Activated CD8-positive, alpha-beta memory T cell treated with anti-CD3 and anti-CD28 coated beads for 4 hours (primary cell): ENCODE measurements at places on chromosomes 4 and X.

DNA sequence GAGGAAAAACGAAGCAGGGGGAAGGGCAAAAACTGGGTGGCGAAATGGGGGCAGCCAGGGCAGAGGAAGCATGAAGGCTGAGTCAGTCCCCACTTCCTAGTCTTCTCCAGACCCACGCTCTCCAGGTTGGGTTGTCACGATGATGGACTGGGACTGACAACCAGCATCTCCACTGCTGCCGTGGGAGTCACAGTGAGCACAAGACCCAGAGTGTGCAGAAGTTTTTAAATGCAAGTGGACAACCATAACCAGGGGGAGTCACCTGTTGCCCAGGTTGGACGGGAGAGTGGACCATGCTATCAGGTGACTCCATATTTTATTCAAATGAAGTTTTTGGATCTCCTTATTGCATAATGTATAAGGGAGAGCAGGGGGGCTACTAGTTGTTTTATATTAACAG, 511.4 kb upstream of the ZFP42 start:
- no peak for DNase-seq

- DNase-seq = no peak
These were observed 202.5 kb upstream of the MAB21L2 start for GRCh38 chr4:150379454-150379853.

DNA sequence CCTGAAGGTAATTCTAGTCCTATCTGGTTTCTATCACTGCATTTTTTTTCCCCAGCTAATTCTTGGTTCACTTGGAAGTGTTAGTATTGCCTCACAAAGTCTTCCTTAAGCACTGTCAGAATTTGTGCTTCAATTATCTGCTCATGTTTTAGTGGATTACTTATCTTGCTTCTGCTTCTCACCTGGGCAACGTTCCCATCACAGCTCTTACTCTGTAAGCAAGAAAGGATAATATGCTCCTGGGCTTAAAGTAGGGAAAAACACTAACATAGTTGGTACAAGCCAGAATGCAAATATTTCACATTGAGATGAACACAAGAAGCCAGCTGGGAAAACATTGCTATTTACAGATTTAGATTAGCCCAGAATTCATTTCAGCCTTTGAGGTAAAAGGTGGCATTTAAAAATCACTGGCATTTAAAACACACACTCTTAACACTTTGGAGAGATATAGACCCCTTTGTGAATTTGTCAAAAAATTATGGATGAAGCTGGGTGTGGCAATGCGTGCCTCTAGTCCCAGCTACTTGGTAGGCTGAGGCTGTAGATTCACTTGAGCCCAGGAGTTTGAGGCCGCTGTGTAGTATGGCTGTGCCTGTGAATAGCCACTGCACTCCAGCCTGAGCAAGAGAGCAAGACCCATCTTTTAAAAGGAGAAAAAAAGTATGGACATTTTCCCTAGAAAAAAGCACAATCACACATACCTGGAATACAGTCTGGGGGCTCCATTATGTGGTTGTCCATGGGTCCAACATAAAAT, 6.6 kb upstream of the PTPN13 start:
- no peak for DNase-seq

- DNase-seq = no peak
These were observed 18.8 kb upstream of the FAM47E start for GRCh38 chr4:76232681-76233080.

DNA sequence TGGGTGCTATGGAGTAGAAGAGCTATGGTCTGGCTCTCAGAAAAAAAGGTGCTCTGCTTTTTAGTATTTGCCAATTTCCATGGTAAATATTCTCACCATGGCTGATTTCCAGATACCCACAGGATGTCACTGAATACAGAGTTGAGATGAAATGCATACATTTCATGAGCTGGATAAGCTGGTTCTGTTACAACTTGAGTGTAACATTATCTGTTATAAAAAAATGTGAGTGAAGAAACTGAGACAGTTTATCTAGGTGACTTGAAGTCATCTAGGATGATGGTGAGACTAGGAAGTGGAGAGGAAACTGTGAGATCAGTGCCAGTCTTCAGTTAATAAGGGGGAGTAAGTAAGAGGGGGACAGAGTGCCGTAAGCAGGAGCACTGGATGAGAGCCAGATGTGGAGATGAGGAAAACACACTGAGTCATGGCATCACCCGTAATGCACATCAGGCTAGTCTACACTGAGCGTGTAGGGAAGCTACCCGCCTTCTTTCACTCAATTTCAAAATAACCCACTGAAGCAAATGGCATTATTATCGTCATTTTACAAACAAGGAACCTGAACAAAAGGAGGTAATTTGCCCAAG, 5.0 kb downstream of the HPSE start:
- no peak for DNase-seq

DNA sequence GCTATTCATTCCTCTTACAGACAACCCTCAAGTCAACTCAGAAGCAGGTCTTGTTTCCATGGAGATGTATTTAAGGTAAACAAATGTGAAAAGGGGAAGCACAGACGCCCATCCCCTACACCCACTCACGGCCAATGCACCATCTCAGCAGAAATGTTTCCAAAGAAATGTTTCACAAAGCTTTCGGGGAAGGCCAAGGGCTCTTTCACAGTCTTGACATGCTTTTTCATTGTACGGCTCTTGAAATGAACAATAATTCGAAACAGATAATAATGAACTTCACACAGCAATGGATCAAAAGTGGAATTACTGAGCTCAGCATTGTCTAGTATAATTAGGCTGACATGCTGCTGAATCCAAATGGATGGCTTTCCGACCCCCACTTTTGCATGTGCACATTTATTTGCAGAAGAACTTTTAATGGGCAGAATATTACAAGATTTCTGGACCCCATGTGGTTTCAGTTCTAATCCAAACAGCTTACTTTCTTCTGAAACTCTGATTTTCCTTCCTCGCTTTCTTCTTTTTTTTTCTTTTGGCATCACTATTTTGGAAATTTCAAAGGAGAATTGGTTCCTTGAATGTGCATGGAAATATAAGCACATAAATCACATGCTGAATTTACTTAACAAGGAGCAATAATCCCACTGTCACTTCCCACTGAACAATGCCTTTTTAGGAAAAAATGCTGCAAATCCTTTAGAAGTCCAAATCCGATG, 160.9 kb downstream of the SMIM20 start:
- DNase-seq = no peak

- DNase-seq = no peak
These were observed 213.8 kb upstream of the PACRGL start for GRCh38 chr4:20486433-20486832.

DNA sequence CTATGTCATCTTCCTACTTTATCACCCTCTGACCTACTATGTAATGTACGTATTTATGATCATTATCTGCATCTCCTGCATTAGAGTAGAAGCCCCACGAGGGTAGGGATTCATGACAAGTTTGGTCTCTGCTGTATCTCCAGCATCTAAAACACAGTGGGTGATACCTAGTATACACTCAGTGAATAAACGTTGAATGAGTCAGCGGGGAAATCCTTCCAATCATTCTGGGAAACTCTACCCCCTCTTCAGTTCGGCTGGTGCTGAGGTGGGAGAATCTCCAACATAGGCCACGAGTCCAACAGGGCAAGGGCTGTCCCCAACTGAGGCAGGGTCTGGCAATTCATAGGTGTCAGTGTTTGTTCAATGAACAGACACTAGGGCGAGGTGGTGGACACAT, 74.4 kb upstream of the EFNB1 start:
- no peak for DNase-seq

- no peak for DNase-seq
These were observed 94.4 kb downstream of the IL15 start for GRCh38 chr4:141730805-141731204.

DNA sequence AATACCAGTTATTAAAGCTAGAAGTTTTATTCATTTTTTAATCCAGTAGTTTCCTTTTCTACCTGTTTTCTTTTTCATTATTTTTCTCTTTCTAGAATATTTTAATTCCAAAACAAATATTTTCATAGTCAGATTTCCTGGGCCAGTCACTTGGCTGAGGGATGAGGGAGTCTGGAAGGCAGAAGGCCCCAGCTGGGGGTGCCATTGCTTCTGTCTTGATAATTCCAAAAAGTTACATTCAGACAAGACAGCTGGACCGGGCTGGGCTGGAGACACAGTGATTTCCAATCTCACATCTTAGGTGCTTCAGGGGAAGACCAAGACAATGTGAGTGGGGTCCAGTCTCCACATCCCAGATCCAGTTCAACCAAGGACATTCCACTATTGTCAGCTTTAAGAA, 263.5 kb downstream of the TMA16 start:
- DNase-seq = no peak

GRCh38 chr4:80249144-80249543, 17.3 kb upstream of the FGF5 start:
- DNase-seq = no peak

DNA sequence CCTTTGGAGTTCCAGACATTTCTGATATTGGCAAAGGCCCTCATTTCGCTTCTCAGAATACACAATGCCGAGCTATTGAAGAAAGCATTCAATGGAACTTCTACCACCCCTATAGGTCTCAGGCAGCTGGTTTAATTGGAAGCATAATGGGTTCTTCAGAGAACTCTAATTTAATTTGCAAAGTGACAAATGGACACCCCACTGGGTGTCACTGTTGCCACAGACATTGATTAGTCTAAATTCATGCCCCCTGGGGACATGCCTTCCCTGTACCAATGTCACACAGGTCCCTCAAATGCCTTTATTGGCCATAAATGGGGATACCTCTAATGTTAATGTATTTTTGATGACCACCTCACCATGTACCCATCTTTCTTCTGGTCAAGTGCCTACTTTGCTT, 22.9 kb upstream of the TMEM255A start:
- no peak for DNase-seq

GRCh38 chr4:155338196-155338595, 38.6 kb downstream of the MAP9 start:
- DNase-seq = no peak

- no peak for DNase-seq
These were observed 15.6 kb upstream of the EXOSC9 start for GRCh38 chr4:121785479-121785878.

DNA sequence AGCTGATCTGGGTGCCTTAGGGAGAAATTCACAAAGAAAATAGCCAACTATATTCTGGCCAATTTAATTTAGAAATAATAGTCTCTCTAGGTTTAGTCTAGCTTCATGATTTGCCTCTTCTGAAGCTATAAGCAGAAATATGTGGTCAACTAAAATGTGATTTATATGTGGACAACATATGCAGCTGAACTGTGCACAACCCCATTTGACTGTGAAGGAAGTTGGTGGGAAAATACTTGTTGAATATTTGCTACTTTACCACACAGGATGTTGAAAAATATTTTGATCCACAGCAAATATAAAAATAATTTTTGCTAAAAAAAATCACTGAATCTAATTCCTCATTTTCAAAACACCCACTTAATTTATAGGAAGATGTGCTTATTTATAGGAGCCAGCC, 15.7 kb upstream of the RNF128 start:
- no peak for DNase-seq

GRCh38 chr4:150136481-150136880, 58.2 kb downstream of the DCLK2 start:
- DNase-seq = no peak

GRCh38 chrX:134461437-134461836, 1.5 kb downstream of the HPRT1 start:
- no peak for DNase-seq

- DNase-seq = no peak
These were observed 7.3 kb downstream of the REPS2 start for GRCh38 chrX:16953606-16954211.

- no peak for DNase-seq
These were observed 421.9 kb upstream of the TENM3 start for GRCh38 chr4:181821039-181822004.

- peak; percentile 43 for DNase-seq
These were observed at the start of gene FNIP2 for GRCh38 chr4:158768555-158769174. TSS of gene FNIP2 (plus strand) at chr4:158769026. CDS start at chr4:158769213, 187 bp downstream.

DNA sequence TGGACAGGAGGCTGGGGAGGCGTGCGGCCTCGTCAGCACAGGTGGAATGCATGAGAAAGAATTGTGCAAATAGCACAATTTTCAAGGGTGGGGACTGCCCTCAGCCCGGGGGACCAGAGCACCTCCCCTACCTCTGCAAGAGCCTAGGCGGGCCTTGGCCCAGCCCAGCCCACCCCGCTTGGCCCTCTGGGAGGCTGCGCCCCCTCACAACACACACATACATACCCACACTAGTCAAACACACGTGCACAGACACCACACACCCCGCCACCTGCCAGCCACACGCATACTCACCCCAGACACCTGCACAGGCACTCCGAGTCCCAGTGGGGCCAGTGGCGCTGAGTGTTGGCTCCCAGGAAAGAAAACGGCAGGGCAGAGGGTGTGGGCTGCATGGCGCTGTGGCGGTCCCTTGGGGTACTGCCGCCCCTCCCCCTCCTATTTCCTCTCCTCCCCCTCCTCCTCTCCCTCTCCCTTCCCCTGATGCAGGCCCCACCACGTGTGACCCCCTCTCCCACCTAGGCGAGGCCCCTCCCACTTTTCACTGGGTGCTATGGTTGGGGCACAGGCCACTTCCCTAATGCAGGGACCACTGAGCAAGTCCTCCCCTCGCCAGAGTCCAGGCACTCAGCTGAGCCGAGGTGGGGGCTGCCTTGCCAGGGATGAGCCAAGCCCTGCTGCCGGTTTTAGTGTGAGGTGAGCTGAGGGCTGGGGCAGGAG, 84.5 kb downstream of the FAM53A start:
- no peak for DNase-seq

DNA sequence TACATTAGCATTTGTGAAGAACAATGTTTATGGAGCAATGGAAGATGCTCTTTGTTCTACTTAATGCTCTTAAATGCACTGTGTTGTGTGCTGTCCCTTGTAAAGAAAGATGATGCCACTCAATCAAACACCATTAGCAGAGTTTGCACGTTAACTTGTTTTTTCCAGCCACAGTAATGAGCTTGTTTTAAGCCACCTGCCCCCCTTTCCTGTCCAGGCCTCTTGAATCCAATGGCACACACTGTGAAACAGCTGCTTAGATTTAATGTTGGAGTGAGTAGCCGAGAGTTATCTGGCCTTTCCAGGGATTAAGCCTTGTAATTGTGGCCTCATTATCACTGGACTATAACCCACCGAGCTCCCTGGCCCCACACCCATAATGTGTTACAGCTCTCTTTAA, 86.0 kb downstream of the PAK3 start:
- no peak for DNase-seq

- DNase-seq = no peak
These were observed 59.7 kb downstream of the SORCS2 start for GRCh38 chr4:7252051-7252450.

DNA sequence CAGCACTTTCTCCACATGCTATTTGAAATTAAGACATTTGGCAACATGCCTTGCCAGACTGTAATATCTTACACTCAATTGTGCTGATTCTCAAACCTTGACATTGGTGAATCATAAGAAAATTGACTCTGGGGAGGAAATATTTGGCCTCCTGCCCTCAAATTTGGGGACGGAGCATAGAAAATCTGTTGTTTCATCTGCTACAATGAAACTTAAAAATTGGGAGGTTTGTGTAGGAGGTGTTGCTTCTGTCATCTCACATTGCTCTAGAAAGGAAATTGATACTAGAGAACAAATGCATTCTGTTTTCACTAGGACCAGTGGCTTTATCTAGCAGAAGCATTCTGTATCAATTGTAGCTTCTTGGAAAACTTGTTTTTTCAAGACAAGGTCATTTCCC, 5.3 kb downstream of the OCRL start:
- DNase-seq = no peak
